H54 (cell line): ENCODE measurements at places on chromosomes 11 and 22.

DNA sequence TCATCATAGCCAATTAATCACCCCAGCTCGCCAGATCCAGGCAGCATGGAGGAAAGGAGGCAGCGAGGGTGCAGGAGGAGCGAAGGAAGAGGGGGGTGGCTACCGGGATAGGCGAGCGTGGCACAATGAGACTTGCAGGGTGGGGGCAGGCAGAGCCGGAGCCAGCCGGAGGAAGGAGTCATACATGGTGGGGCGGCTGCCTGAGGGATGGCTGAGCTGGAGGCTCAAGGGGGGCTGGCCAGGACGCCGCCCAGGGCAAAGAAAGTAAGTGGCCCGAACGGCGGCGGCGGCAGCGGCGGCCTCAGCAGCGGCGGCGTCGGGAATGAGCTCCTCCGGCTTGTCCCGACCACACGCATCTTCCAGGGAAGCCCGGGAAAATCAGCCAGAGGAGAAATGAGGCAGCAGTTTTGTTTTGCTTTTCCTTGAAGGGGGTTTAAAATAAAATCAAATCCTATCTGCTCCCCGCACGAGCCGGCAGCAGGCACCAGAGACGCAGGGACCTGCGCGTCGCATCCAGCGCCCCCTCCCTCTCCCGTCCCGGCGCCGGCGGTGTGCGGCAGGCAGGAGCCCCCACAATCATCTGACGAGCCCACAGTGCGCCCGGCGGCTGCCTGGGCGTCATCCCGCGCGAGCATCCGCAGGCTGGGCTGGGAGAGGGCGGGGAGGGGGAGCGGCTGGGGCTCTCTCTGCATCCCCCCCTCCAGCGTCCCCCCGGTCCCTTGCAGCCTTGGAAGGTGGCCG lies 263.6 kb downstream of the CTTN start:
- no peak for DNase-seq

- no peak for DNase-seq
Observed at GRCh38 chr11:2536440-2536989, 91.7 kb downstream of the KCNQ1 start.

DNA sequence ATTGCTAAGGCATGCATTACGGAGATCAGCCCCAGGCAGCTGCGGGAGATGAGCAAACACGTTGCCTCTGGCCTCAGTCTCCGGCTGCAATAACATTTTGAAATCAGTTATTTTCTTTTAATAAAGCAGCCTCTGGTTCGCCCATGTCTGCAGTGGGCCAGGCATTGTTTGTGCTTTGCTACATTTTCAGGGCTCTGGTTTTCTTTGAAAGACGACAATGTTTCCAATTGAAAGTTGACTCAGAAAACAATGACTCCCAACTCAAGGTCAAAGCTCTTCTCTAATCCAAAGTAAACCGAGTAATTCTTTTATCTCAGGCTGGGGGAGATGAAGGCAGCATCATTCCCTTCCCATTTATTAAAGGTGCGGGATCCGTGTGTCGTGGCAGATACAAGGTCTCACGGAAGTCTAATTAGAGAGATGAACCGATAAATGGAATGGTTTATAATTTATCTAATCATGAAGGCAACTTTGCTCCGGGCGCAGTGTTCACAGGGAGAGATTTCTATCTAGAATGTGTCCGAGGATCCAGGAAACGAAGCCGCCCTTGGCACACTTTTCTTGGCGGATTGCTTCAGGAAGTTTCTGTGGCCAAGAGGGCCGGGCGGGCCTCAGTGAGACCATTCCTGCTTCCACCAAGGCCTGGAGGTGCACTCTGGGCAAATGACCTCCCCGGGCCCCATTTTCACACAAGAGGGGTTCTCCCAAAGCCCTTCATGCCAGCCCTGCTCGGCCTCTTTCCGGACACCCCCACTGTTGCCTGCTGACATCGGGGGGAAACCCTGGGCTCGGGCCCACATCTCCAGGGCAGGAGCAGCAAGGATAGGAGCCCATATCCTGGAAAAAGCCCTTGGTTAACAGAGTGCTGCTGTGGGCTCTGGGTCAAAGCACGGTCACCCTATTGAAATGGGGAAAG lies 811.4 kb downstream of the BRD1 start:
- DNase-seq: no peak

GRCh38 chr11:84543367-84544159 lies 1083.6 kb downstream of the DLG2 start:
- DNase-seq: no peak

- no peak for DNase-seq
Observed at GRCh38 chr22:40387746-40388145, 17.4 kb downstream of the SGSM3 start.

DNA sequence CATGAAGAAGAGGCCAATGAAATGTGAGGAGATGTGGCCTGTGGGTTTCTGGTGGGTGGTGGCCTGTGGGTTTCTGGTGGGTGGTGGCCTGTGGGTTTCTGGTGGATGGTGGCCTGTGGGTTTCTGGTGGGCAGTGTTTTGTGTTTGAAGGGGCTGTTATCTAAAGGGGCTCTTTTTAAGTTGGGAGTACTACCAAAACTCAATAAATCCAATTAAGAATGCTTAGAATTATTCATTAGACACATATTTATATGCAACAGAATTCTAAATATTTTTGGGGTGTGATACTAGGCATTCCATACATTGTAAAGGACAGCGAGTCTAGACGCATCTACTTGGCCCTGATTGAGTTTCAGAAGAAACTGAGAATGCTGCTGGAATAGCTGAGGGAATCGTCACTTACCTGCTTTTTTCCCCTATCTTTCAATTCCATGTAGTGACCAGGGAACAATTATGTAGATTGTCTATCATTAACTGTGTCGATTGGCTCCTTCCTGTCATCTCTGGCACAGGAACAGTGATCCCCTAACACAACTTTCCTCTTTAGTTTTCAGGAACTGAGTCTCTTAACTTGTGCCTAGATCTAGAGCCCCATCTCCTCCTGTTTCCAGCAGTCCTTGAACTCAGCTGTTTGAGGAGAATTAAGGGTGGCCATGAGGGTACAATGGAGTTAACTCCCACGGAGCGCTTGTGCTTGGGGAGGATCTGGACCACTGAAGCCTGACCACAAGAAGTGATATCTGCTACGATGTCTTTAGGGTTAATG lies 37.3 kb upstream of the TOP3B start:
- DNase-seq: no peak

DNA sequence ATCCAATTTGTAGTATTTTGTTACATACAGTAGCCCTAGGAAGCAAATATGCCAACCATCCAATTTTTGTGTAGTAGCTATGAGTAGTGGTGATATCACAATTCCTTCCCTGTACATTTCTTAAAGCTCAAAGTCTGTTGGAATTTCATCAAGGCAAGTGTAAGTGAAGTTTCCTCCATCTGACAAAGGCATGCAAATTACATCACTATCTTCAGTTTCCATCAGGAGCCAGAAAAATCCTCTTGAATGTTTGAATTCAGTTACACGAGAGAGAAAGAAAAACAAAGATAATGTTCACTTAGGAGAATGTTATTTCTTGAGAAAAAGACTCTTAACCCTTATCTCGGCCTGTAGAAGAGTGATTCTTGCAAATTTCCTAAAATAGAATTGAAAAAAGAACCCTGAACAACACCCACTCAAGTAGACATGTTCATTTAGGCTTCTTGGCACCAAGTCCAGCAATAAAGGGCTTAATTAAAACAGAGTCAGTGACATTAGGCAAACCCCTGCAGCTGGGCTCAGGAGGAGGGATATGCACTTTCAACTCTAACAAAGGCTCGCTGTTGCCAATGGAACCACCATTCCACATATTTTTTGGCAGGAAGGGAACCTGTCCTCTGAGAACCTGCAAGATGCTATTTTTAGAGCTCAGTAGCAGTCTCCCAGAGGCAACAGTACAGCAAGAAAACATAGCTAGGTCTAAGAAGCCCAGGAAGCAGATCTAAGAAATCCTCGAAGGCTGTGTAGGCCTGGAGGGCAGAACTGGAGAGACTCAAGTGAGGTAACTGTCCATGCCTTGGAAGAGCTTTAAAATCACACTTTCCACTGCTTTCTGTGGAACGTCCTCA lies 144.6 kb downstream of the CCDC81 start:
- DNase-seq: no peak

GRCh38 chr11:123303924-123304323 lies 108.9 kb upstream of the CLMP start:
- no peak for DNase-seq

DNA sequence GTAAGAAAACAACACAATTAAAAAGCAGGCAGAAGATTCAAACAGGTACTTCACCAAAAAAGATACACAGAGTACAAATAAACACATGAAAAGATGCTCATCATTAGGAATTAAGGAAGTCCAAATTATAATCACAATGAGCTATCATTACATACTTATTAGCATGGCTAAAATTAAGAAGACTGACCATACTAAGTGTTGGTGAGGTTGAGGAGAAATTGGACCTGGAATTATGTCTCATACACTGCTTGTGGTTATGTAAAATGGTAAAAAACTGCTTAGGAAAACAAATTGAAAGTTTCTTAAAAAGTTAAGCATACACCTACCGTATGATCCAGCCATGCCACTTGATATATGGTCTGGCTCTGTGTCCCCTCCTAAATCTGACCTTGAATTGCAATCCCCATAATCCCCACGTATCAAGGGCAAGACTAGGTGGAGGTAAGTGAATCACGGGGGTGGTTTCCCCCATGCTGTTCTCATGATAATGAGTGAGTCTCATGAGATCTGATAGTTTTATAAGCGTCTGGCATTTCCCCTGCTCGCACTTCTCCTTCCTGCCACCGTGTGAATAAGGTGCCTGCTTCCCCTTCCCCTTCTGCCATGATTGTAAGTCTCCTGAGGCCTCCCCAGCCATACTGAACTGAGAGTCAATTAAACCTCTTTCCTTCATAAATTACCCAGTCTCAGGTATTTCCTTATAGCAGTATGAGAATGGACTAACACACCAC lies 4.8 kb downstream of the SAAL1 start:
- no peak for DNase-seq

GRCh38 chr11:68880851-68881250 lies 22.8 kb downstream of the MRPL21 start:
- DNase-seq: no peak

DNA sequence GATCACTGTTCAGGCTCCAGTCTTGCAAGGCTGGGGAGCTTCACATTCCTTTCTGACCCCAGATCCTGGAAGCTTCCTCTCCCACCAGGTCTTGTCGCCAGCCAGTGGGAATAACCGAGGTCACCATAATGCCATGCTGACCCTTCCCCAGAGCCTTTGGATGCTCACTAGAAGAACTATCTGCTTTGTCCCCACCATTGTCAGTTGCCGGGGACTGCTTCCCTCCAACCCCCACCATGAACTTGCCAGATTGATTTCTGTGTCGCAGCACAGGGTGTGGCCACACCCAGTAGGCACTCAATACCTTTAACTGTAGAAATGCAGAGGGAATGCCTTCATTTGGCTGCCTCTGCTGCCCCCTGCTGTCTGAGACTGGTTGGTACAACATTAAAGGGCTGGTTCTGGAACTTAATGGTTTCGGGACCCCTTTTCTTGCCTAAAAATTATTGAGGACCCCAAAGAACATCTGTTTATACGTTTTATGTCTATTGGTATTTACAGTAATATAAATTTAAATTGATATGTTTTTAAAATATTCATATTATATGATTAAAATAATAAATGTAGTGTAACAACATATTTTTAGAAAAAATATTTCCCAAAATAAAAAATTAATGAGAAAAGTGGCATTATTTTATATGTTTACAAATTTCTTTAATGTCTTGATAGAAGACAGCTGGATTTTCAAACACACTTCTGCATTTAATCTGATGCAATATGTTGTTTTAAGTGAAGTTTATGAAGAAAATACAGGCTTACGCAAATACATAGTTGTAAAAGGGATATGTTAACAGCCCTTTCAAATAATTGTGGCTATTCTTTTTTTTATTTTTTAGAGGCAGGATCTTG lies 6.7 kb upstream of the GDPD5 start:
- DNase-seq: peak; percentile 76

DNA sequence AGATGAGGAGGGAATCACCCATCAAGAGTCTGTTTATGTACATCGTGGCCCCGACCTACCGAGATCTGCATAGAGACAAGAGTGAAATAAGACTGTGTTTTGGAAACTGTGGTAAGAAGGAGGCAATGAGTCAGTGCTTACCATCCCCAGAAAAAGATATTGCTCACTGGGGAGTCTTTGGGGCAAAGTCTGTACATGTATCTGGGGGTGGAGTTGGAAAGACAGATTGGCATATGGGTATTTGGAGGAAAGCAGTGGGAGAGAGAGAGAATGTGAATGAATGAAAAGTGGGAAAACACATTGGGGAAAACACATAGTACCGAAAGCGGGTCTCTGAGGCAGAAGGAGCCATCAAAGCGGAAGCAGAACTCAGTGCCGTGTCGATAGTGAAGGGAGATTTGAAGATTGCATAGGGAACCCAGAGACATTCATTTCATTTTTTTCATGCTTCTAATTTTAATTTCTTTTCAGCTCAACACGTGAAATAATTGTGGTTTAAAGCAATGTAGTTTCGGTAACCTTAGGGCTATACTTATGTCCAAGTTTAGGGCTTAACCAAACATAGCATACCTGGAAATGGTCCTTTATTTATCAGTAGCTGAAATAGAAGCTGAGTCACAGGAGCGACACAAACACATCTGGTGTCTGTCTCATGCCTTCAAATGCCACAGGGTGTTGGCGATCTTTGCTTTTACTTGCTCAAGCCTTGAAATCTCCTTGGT lies 98.6 kb upstream of the CD44 start:
- peak; percentile 27 for DNase-seq

DNA sequence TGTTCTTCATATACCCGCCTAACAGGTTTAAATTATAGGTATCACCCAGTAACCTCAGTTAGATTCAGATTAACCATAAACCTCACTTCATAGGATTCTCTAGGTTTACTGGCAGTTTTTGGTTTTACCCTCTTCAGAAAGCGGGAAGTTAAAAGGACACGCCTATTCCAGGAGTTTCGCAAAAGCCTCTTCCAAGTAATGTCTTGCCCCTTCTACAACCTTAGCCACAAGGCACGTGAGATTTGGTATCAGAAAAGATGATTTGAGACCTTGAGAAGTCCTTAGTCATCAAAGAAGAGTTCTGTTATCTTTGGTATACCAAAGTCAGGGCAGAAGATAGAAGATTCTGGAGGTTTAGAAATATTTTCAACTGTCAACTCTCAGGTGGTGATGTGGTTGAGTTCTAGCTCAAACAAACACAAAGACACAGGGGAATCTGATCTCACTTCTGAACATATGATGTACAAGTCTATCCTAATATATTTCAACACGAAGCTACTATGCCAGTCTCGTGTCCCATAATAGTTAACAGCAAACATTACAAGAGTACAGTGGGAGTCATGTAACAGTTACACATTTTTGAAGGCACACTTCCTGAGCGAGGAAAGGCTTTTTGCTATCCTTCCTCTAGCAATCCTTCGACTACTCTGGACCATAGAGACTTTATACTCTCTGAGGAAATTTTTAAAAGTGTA lies 103.5 kb downstream of the USP35 start:
- no peak for DNase-seq

DNA sequence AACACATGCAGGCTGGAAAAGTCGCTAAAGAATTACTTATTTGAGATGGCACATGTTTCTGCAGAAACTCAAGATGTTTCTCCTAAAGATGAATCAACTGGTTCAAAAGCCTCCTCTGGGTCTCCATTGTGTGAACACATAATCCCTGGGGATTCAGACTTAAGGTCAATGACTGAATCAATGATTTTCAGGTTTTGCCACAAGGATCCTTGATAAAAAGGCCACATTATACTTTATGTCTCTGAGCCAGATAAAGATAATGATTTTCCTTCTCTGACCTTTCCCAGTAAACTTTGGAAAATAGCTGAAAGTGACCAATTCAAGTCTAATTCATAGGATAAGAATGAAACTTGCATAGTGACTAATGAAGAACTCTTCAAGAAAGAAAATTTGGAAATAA lies 2.3 kb upstream of the XKR3 start:
- no peak for DNase-seq
